ENCODE measurements at places on chromosomes 13 and 19. TPM values are rescaled to one million over a fixed set of nuclear protein-coding genes. Genes with fewer than 3 reads are reported as not detected.

Gene LRG1
- 0.25 TPM for total RNA-seq

Gene MAG
- not detected for total RNA-seq

Gene LINGO3
- total RNA-seq: not detected

Gene FGF22
- not detected for total RNA-seq

Gene LIG1
- total RNA-seq: 119 TPM

Gene UCHL3
- 65.3 TPM for total RNA-seq

Gene SIGLEC14
- total RNA-seq: not detected

Gene NCAN
- total RNA-seq: not detected

Gene SPTBN4
- total RNA-seq: 4.5 TPM

Gene GNA15
- 3.7 TPM for total RNA-seq

Gene KCTD4
- not detected for total RNA-seq

Gene VSTM2B
- total RNA-seq: 2.5 TPM

Gene ZNF160
- total RNA-seq: 18.6 TPM

Gene LGALS4
- total RNA-seq: not detected

Gene APOC1
- total RNA-seq: 412 TPM

Gene CYP2A7
- total RNA-seq: not detected

Gene CD22
- not detected for total RNA-seq

Gene LGALS14
- total RNA-seq: not detected

Gene UNC13A
- 7.0 TPM for total RNA-seq

Gene TRPC4
- total RNA-seq: not detected

Gene RFPL4AL1
- total RNA-seq: 0.17 TPM

Gene FUT1
- total RNA-seq: not detected
